T-helper 1 cell (primary cell): ENCODE measurements at places on chromosomes 3 and 15.
A peak's percentile ranks its signal among the peaks of the same experiment; 100 is the strongest.

DNA sequence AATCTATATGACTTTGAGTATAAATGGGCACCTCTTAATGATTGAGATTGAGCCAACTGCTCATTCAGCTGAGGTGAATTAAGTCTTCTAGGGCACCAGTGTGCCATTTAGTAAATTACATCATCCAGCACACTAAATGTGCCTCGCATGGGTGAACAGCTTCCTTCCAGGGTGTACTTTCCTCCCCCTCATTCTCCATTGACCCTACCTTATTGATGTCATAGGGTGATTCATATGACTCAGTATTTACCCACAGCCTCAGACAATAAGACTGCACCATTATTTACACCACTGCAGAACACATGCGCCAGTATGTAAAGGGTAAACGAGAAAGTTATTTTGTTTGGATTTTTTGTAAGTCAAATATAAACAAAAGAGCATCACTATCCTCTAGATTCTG, 185.2 kb upstream of the ARL6 start:
- DNase-seq, result no peak

DNA sequence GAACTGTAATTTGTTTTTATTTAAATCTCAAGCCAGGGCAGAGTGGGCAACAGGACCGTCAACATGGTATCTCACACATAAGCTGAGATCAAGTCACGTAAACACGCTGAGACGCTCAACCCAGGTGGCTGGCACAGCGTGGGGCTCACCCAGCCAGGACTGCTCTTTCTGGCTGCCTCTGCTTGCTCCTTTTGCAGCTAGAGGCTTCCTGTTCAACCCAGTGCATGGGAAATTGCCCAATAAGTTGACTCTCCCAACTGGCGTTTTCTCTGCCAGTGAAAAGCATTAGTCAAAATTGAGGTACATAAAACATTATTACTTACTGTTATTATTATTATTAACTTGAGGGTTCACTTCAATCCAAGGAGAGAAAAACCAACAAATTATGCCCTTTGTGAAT, 398.1 kb downstream of the NR2F2 start:
- no peak for DNase-seq

- no peak for DNase-seq
These were observed 46.9 kb downstream of the DLEC1 start for GRCh38 chr3:38085943-38086324.

- no peak for DNase-seq
These were observed 365.9 kb upstream of the THBS1 start for GRCh38 chr15:39215015-39215414.

- DNase-seq, result no peak
These were observed 399.4 kb downstream of the OCA2 start for GRCh38 chr15:27699699-27700098.

GRCh38 chr15:67120839-67121643, 55.6 kb downstream of the SMAD3 start:
- peak; percentile 89 for DNase-seq

- DNase-seq, result no peak
These were observed 119.2 kb downstream of the PTPRG start for GRCh38 chr3:61680617-61681016.

GRCh38 chr3:106963442-106963841, 413.8 kb upstream of the CCDC54 start:
- DNase-seq, result no peak

DNA sequence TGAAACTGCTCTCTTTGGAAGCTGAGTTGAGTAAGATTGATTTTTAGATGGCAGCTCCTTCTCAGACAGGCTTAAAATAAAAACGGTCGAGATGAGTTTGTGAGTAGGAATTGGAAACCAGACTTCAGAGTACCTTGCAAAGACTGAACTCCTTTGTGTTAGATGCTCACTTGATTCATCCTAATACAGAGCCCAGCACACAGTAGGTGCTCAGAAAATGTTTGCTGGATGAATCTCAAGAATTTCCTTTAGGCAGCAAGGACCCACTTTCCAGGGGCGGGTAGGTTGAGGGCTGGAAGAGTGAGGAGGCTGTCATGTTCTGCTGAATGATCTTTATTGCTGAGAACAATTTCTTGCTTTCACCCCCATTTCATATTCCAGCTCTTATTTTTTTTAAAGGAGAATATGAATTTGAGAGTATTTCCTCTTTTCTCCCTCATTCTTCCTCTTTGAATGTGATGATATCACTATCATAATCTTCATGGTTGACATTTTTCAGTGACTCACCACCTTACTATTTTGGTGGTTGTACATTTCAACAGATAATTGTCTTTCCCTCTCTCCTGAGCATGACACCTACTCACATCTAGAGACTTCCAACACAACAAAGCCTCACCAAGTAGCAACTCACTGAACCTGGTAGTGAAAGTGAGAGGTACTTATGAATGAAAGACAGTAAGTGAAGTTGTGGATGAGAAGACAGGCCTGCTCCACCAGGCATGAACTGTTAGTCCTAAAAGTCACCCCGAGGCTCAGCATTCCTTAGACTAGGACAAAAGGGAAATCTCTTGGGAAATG, 113.3 kb downstream of the PDCD6IP start:
- DNase-seq, result no peak

DNA sequence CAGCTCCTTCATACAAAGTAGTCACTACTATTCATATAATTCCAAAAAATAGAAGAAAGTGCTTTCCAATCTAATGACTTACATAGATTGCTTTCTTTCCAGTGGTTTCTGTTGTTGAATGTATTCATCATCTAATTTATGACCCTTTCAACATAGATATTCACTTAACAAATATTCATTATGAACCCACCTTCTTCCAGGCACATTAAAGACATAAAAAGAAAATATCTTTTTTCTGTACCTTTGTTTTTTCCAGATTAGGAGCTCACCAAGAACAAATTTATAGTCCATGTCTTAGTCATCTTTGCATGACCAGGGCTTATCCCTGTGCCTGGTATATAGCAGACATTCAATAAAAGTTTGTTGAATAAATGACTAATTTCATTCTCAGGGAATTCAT, 32.4 kb upstream of the PDZRN3 start:
- DNase-seq, result no peak

DNA sequence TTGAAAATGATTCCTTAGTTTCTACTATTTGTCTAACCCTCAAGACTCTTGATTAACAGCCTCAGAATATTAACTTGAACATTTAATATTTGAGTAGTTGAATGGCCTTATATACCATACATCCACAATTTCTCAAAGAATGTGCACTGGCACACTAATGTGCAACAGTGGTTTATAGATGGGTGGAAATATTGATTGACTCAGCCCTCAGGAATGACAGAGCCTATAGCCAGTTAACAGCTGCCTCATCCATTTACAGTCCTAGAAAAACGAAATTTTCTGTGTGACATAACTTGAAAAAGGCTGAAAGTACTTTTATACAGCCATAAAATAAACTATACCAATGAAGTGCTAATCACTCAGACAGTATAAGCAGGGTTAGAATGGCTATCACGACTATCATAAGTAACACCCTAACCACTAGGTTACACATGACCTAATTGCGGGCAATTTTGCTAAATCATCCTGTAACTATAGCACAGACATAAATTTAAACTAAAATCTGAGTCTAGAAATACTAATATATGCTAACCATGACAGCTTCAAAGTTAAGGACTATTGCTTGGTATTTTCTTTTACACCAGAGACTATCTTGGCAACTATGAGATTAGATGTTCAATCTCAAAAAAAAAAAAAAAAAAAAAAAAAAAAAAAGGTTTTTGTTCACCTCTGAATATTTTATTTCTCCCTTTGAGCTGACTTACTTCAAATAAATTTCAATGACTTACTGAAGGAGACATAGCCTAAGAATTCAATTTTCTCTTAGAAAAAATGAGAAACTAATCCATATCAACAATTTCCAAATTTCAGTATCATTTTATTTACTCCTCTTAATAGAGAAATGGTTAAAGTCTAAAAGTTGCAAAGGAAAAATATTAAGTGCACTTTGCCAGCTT, 9.3 kb downstream of the SECISBP2L start:
- no peak for DNase-seq

- DNase-seq, result no peak
These were observed 1057.2 kb downstream of the NAALADL2 start for GRCh38 chr3:175916191-175916934.

- no peak for DNase-seq
These were observed 273.3 kb upstream of the ZPLD1 start for GRCh38 chr3:102161384-102162006.

- no peak for DNase-seq
These were observed 268.1 kb downstream of the ULK4 start for GRCh38 chr3:41693799-41694198.

DNA sequence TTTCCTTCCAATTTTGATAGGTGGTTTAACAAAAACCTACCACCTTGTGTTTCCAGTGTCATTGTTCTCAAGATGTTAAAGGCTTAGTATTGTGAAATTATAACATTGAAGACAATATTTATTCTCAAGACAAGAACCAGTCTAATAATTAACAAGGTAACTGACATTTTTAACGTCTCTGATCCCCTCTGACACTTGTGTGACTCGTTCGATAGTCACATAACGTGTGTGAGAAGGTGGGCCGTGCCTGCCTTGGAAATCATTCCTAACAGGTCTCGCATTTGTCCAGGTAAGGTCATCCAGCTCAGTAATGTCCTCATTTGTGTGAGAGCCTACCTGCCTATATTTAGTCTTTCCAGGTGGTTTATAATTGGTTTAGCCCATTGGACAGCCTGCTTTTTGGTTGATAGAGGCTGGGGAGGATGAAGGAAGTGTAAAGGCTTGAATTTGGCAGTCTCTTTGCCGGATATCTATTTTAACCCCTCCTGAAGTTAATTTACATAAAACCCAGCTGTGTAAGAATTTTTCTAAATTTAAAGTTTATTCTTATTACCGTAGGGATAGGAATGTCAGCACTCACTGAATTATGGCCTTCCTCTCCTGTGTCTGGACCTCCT, 94.4 kb downstream of the AKAP13 start:
- DNase-seq, result no peak

DNA sequence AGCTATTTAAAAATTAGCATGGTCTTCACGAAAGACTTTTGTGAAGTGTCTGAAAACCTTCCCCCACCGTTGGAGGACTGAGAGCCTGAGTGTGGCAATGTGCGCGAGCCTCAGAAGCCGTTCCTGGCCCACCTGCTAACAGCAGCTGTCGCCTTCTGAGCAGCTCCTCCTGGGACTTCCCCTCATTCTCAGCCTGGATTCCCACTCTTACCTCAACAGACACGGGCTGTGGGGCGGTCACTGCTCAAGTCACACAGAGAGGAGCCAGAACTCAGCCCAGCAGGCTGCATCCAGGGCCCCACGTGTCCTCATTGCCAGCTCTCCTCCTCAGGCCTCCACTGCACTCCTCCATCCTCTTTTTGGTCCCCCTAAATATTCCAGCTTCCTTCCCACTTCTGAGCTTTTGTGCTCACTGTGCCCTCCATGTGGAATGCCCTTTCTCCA, 7.8 kb downstream of the DNASE1L3 start:
- DNase-seq, result no peak

GRCh38 chr15:52076889-52077781, 35.4 kb downstream of the BCL2L10 start:
- DNase-seq, result no peak

DNA sequence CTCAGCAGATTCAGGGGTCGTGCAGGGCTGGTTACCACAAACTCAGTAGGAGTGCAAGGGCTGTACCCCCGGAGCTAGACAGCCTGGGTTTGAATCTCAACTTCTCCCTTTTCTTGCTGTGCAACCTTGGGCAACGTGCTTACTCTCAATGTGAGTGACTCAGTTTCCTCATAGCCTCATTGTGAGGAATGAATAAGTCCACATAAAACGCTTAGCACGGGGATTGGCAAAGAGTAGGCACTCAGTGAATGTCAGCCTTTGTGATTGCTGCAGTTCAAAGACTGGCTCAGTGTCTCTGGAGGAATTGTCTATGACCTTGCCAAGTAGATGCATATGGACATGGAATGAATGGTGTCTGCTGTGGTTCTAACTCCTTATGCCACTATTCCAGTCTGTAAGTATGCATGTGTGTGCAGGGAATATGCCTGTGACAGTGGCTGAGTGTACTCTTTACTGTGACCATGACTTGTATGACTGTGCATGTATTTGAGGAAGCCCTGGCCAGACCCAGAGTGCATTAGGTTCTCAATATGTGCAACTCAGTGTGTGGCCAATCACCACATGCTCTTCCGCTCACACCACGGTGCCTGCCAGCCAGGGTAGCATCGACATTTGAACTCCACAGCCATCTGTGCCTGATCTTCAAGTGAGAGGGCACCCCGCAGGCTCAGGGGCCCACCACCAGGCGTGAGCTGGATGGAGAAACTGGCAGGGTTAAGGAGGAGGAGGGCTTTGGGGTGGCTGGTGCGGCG, 900 bp upstream of the HYAL3 start:
- no peak for DNase-seq

GRCh38 chr15:58447271-58448010, 15.7 kb downstream of the LIPC start:
- no peak for DNase-seq

GRCh38 chr15:37720267-37720666, 214.2 kb upstream of the TMCO5A start:
- DNase-seq, result no peak

DNA sequence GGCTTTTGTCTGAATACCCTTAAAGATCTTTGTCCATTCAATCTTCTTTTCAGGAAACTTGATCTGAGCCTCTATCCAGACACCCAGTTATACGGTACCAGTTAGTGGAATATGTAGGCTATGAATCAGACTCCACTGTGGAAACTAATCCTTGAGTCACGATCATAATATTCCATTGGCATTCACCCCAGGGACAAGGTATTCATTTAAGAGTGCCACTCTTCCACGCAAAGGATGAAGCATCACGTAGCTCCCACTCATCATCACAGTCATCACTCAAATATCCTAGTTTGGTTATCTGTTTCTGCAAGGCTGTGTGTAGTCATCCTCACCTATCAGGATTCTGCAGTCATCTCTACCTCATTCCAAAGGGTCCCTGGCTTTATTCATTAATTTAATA, 85.6 kb downstream of the NEDD4 start:
- no peak for DNase-seq

- DNase-seq, result no peak
These were observed 1.1 kb upstream of the GP9 start for GRCh38 chr3:129059311-129059958.

DNA sequence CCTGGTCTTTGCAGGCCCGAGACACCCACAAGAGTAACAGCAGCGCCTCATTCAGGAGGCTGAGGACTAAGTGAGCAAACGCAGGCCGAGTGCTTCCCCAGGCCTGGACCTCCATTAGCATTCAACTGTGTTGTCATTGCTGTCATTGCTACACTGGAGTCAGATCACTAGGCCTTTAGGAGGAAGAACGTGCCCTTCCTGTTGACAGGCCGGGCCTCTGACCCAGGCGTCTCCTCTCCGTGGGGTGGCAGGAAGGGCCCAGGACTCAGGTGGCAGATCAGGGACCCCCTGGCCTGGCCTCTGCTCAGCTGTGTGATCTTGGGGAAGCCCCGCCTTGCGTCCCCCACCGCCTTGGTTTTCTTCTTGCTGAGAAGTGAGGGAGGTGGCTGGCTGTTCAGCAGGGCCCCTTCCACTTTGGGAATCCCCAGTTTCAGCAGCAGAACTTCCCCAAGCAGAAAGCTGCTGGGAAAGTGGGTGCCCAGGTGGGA, 19.1 kb downstream of the ZDHHC19 start:
- DNase-seq, result peak; percentile 41

GRCh38 chr15:45288947-45289346, 36.9 kb downstream of the SLC28A2 start:
- DNase-seq, result no peak
